Esophagus mucosa (tissue), 1 donor: ENCODE measurements at places on chromosomes 4 and X. TPM values are rescaled to one million over a fixed set of nuclear protein-coding genes. Genes with fewer than 3 reads are reported as not detected.

- ATAC-seq: peak; percentile 87
Measured at GRCh38 chr4:154528869-154529268, 21.3 kb downstream of the PLRG1 start.

Gene CHST7
- total RNA-seq: 0.96 TPM

- no peak for ATAC-seq
Measured at GRCh38 chr4:24059839-24060238, 170.0 kb upstream of the PPARGC1A start.

- ATAC-seq: no peak
Measured at GRCh38 chr4:17276776-17277175, 235.1 kb downstream of the QDPR start.

Gene KIAA1210
- not detected for total RNA-seq

Gene DIPK2B
- total RNA-seq: 2.9 TPM

DNA sequence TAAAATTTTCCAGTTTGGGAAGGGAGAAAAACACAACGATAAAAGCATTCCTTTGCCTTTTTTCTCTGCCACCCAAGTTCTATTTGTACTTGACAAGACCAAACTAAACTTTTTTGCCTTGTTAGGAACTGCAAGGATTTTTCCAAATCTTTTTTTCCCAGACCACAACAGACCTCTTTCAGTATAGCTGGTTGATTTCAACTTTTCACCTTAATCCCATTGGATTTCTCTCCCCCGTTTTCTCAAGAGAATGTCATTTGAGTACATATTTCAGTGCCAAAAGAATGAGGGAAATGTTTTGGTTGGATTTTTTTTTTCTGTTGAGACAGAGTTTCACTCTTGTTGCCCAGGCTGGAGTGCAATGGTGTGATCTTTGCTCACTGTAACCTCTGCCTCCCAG is 18.5 kb upstream of the SGMS2 start:
- no peak for ATAC-seq

DNA sequence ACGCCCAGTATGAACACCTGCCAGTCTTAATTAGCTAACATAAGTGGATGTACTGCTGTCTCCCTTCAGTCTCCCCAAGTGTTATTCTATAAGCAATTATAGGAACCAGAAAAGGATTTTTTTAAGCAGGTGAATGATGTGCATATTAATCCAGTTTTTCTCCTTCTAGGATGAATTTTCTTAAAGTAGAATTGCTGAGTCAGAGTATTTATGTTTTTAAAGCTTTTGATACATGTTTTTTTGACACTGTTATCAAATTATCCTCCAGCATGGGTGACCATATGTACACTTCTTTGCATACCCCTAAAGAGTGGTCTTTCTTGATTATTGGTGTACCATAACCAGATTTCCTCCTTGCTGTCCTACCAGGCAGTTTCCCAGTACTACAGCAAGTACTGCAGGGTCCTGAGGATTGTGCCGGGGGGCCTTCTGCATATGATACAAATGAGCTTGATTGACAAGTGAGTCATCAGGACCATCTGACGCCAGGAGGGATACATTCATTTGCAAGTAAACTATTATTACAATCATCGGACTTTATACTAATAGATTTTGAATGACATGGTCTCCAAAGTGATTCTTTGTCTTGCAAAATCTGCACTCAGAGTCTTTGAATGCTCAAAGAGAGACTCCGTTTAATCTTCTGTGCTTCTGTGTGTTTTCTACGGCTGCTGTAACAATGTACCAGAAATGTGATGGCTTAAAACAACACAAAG is 10.7 kb upstream of the PCYT1B start:
- no peak for ATAC-seq

- ATAC-seq: no peak
Measured at GRCh38 chrX:134601240-134601765, 57.0 kb downstream of the PLAC1 start.

GRCh38 chrX:22882543-22882942 is 117.2 kb upstream of the DDX53 start:
- ATAC-seq: no peak

GRCh38 chr4:158461336-158461735 is 60.3 kb upstream of the RXFP1 start:
- no peak for ATAC-seq

Gene TBX22
- not detected for total RNA-seq

Gene YIPF6
- total RNA-seq: 24.0 TPM

Gene BANK1
- 1.3 TPM for total RNA-seq

GRCh38 chr4:133598779-133599178 is 449.7 kb downstream of the PCDH10 start:
- no peak for ATAC-seq

DNA sequence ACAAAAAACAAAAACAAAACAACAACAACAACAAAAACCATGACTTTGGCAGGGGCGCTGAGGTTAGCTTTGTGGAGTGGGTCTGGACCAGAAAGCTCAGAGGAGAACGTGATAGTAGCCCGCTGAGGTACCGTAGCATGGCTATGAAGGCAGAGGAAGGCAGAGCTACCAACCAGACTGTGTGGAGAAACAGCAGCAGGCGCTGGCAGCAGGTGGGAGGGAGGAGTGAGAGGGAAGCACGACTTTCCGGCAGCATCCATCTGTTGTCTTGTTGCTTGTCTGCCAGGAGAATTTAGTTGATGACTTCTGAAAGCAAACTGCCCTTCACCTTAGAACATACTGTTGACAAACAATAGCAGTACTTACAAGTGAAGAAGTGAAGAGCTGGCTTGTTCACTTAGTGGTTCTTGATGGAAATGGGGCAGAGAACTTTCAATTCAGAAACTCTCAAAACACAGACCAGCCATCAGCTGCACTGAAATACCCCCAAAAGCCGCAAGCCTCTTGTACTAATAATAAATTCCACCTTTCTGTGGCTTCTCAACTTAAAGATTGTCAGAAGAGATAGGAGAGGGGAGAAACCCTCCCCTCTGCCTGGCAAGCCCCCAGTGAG is 447.2 kb downstream of the SLITRK2 start:
- ATAC-seq: no peak

GRCh38 chrX:7164174-7164573 is 16.2 kb upstream of the PUDP start:
- ATAC-seq: no peak

GRCh38 chr4:30073011-30073710 is 647.0 kb upstream of the PCDH7 start:
- ATAC-seq: no peak

Gene TEX13C
- not detected for total RNA-seq
